ENCODE measurements at places on chromosomes 6 and 20.

GRCh38 chr20:24736131-24736843 lies 212.8 kb upstream of the CST7 start:
- no peak for DNase-seq

GRCh38 chr6:10733151-10733715 lies 10.4 kb downstream of the TMEM14C start:
- peak; percentile 4 for DNase-seq

- no peak for DNase-seq
These were observed 63.7 kb downstream of the PTPRK start for GRCh38 chr6:128456510-128457230.

DNA sequence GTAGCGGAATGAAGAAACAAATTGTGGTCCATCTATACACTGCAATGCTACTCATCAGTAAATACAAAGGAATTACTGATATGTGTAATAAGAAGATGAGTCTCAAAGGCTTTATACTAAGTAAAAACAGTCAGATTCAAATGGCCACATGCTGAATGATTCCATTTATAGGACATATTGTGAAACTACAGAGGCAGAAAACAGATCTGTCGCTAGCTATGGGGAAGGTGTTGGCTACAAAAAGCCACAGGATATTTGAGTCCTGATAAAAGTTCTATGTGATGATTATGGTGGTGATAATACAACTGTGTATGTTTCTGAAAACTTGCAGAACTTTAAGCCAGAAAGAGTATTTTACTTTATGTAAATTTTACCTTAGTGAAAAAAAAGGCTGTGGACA lies 313.2 kb downstream of the HDGFL1 start:
- DNase-seq, result no peak

GRCh38 chr6:101668496-101669030 lies 275.1 kb downstream of the GRIK2 start:
- no peak for DNase-seq

- DNase-seq, result no peak
These were observed 40.0 kb upstream of the NRN1 start for GRCh38 chr6:6046716-6047115.

DNA sequence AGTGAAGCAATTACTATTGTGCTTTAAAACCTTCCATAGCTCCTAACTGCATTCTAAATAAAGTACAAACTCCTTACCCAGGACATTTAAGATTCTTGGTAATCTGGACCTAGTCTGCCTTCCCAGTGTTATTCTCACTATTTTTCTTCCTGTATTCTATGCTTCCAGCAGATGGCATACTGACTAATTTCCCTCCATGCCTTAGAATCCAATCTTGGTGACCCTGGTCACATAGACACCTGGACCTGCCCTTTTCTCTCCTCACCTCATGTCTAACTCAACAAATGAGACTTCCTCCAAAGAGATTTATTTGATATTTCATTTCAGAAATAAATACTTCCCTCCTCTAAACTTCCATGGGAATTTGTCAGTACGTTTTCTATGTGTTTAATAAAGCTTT lies 25.8 kb downstream of the ROS1 start:
- no peak for DNase-seq

GRCh38 chr6:107021446-107022185 lies 6.4 kb upstream of the MTRES1 start:
- no peak for DNase-seq

DNA sequence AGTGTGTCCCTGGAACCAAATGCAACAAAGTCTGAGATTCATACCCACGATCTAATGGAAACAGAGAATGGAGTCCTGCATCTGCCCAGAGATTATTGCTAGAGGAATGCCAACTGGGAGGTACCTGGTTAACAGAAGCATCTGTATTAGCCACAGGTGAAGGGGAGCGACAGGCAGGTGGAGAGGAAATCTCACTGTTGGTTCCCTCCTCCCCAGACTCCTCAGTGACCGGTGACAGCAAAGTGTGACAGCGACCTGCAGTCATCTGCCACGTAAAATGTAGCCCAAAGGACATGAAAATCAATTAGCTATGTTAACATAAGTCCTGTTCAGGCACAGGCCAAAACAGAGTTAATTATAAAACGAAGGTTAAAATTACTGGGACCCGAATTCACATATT lies 336.6 kb downstream of the SYNE1 start:
- no peak for DNase-seq

DNA sequence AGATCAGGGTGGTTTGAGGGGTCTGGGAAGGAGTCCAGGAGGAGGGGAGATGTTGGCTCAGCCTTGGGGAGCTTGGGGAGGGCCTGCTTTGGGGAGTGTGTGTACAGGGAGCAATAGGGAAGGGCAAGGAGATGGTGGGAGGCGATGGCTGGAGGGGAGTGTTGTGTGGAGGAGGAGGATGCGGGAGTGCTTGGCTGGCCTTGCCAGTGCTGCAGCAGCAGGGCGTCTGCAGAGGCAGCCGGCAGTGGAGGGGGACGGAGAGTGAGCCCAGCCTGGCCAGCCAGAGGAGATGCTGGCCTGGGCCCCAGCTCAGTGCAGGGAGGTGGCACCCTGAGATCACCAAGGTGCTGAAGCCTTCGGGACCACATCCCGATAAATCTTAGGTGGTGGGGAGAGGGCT lies 3.9 kb downstream of the IP6K3 start:
- DNase-seq, result no peak

- peak; percentile 38 for DNase-seq
These were observed 14.2 kb downstream of the ARID1B start for GRCh38 chr6:156791320-156791850.

GRCh38 chr20:50675671-50676376 lies 15.5 kb downstream of the RIPOR3 start:
- no peak for DNase-seq

DNA sequence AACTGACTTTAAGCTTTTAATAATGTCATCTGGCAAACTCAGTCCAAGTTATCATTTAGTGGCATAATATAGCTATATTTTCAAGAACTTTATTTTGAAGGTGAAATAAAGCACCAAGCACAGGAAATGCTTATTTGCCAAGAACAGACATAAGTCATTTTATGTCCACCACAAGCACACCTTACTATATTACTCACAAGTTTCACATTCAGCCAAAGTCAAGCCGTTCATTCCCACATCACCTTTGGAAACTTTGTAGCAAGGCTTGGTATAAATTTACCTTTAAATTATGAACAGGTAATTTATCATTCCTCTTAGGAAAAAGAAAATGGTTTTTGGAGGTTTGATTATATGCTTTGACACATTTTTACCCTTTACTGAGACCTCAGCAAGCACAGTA lies 236.8 kb upstream of the FKBP1C start:
- no peak for DNase-seq

GRCh38 chr6:146224449-146224848 lies 195.6 kb downstream of the GRM1 start:
- DNase-seq, result no peak

- no peak for DNase-seq
These were observed 667.8 kb upstream of the GJE1 start for GRCh38 chr6:141464896-141465295.

- DNase-seq, result no peak
These were observed 235.2 kb downstream of the ALDH8A1 start for GRCh38 chr6:134714679-134715078.

DNA sequence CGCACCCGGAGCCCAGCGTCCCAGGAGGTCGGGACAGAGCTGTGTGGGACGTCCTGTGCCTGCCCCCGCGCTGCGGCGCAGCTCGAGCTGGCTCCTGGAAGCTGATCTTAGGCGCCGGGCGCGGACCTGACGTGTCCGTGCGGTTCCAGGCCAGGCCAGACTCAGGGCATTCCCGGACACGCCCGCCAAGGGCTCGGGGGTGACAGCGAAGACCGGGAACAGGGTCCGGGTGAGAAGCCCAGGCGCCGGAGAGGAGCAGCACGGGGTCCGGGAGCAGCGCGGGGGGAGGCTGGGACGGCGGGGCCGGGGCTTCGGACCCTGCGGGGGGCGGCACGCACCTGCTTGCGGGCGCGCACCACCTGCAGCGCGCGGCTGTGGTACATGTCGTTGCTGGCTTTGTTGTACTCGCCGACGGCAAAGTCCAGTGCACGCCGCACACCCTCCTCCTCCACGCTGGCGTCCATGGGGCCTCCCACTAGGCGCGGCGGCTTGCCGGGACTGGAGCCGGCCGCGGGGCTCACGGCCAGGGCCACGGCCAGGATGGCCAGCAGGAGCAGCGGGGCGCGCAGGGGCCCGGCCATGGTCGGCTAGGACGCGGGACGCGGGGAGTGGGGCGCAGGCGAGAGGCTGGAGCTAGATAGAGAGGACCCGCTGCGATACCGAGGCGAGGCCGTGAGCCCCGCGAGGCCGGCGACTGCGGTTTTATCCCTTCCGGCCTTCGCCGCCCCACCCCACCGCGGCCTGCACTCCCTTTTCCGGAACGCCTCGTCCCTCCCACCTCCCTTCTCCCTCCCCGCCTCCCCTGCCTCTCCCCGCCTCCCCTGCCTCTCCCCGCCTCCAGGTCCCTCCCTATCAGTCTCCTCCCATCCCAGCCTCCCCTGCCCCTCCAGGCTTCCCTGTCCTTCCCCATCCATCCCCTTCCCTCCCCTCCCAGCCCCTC lies at the start of gene CST3:
CST3 (minus strand) TSS at position 674 of the 940 bp plus-strand sequence; CDS start at position 581, 93 bp downstream.
- peak; percentile 94 for DNase-seq

Measured in WERI-Rb-1 (cell line).